T-helper 2 cell treated with Interferon-gamma antibody and Interleukin-4, amounts not matched to agents 5 μg/mL and 100 μg/mL, for 36 hours (primary cell): ENCODE measurements at places on chromosomes 11 and 22.

DNA sequence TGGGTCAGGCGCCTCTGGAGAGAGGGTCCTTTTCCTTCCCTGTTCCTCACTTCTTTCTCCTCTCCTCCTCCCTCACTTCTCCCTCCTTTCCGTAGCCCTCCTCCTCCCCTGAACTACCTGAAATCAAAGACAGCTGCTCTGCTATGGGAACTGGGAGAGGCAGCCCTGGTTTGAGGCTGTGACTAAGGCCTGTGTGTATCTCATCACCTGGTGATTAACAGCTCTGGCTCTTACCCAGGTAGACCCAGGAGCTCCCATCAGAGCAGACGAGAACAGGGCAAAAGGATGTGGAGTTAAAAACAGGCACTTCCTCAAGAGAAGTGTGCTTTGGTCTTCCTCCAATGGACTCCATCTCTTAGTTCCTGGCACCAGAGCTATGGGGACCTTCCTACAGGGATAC lies 5.8 kb downstream of the ISX start:
- no peaks in the 10 kb centered on the region for H3K36me3 ChIP-seq
- DNase-seq, result no peak
- no peaks in the 10 kb centered on the region for H3K27me3 ChIP-seq

- H3K27ac ChIP-seq, result no peak overlapping the region
- H3K27me3 ChIP-seq, result no peaks in the 10 kb centered on the region
- no peaks in the 10 kb centered on the region for H3K36me3 ChIP-seq
- DNase-seq, result no peak
- no peak overlapping the region for H3K4me3 ChIP-seq
Observed at GRCh38 chr11:122190768-122191167, 74.8 kb upstream of the BLID start.

GRCh38 chr22:35660291-35661127 lies 12.3 kb downstream of the APOL6 start:
- peak overlapping the region; percentile 64 for H3K4me3 ChIP-seq
- H3K4me1 ChIP-seq, result peaks cover 40% of the 10 kb centered on the region
- peak overlapping the region; percentile 91 for H3K27ac ChIP-seq
- DNase-seq, result peak; percentile 20
- no peaks in the 10 kb centered on the region for H3K27me3 ChIP-seq

DNA sequence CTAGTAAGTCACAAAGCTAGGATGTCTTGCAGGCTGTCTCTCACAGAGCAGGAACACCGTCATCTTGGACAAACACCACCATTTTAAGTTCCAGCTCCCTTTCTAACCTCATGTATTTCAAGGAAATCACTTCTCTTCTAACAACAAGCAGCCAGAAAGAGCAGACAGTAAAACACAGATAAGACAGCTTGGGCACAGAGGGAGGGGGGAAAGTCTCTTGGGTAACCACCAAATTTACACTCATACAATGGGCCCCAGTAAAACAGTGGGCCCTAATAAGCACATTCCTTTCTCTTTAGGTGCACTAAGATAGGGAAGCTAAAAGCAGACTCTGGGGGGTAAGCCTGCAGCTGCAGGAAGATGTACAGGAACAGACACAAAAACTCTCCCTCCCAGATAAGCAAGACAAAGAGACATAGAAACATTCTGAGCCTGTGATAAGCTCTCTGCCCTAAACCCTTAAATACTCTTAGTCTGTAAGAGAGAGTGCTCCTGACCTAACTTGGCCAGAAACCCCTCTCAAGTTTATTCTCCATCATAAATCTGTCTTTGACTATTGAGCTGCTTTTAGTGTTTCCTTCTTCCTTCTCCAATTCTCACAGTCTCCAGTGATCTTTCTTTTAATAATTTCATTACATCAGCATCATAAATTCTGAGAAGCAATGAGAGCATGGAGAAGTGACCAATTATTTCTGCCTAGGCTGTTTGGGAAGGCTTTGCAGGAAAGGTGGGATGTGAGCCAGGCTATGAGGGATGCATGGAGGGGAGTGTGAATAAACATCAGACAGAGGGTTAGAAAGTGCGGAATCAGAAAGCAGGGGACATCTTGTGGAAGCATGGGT lies 7.4 kb downstream of the OR10D3 start:
- DNase-seq, result no peak
- H3K36me3 ChIP-seq, result no peaks in the 10 kb centered on the region
- H3K4me1 ChIP-seq, result no peaks in the 10 kb centered on the region
- H3K27ac ChIP-seq, result no peak overlapping the region
- peaks cover 12% of the 10 kb centered on the region for H3K27me3 ChIP-seq

- no peak overlapping the region for H3K27ac ChIP-seq
- no peaks in the 10 kb centered on the region for H3K27me3 ChIP-seq
- peaks cover 29% of the 10 kb centered on the region for H3K36me3 ChIP-seq
- no peak for DNase-seq
Observed at GRCh38 chr11:76455331-76455730, 10.5 kb downstream of the EMSY start.

DNA sequence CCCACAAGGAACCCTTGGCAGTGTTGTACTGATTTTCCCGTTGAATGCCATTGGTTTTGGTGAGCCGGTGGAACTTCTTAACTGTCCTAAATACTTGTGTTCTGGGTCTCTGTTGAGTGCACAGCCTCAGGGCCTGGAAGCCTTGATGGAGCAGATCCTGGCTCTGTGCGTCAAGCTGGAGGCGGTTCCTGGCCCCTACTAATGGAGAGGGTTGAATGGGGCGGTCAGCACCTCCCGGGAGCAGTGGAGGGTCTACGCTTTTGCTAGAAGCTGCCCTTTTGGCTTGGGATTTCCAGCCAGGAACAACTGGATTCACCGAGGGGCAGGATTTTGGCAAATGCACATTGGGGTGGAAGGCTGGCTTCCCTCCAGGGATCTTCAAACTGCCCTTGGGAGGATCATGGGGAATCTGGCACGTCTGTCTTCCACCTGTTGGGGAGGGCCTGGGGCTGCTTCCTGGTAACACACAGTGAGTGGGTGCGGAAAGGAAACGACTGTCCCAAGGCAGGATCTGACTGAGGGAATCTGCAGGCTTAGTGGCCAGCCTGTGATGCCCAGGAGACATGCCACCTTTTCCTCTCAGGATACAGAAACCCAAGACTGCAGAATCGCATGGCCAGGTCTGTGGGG lies 6.9 kb upstream of the OSBPL5 start:
- peaks cover 3% of the 10 kb centered on the region for H3K4me1 ChIP-seq
- no peaks in the 10 kb centered on the region for H3K36me3 ChIP-seq
- H3K27ac ChIP-seq, result no peak overlapping the region
- peaks cover 9% of the 10 kb centered on the region for H3K27me3 ChIP-seq
- no peak overlapping the region for H3K4me3 ChIP-seq
- DNase-seq, result no peak

GRCh38 chr22:32329202-32329645 lies 28.4 kb upstream of the RFPL3 start:
- no peaks in the 10 kb centered on the region for H3K36me3 ChIP-seq
- H3K4me1 ChIP-seq, result no peaks in the 10 kb centered on the region
- no peak overlapping the region for H3K4me3 ChIP-seq
- no peak for DNase-seq
- H3K27ac ChIP-seq, result no peak overlapping the region
- H3K27me3 ChIP-seq, result no peaks in the 10 kb centered on the region

- peaks cover 5% of the 10 kb centered on the region for H3K4me1 ChIP-seq
- DNase-seq, result no peak
- no peak overlapping the region for H3K4me3 ChIP-seq
- H3K27ac ChIP-seq, result no peak overlapping the region
- H3K36me3 ChIP-seq, result peaks cover 60% of the 10 kb centered on the region
Observed at GRCh38 chr11:47278058-47278457, 8.1 kb downstream of the MADD start.

DNA sequence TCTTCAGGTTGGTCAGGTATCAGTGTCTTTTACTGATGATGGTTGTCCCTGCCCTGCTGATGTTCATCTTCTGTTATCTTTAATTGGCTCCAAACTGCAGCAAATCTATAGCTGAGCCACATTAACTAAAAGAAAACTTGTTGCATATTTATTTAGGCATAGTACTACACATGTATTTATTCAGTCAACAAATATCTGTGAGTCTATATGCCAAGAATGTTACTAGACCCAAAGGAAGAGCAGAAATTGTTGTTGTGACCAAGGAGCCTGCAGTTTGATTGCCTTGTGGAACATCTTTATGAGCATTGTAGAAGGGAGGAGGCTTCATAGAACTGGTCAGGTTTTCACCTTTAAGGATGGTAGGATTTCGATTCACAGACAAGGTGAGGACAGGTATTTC lies 10.1 kb downstream of the BMAL1 start:
- no peaks in the 10 kb centered on the region for H3K36me3 ChIP-seq
- H3K4me1 ChIP-seq, result peaks cover 26% of the 10 kb centered on the region
- no peak for DNase-seq
- H3K27me3 ChIP-seq, result no peaks in the 10 kb centered on the region
- H3K27ac ChIP-seq, result no peak overlapping the region

GRCh38 chr11:89321401-89321800 lies 143.7 kb downstream of the TYR start:
- no peaks in the 10 kb centered on the region for H3K36me3 ChIP-seq
- no peak overlapping the region for H3K27ac ChIP-seq
- DNase-seq, result no peak
- H3K4me3 ChIP-seq, result no peak overlapping the region

- H3K36me3 ChIP-seq, result no peaks in the 10 kb centered on the region
- peaks cover 51% of the 10 kb centered on the region for H3K27me3 ChIP-seq
- H3K4me1 ChIP-seq, result no peaks in the 10 kb centered on the region
- DNase-seq, result no peak
- H3K4me3 ChIP-seq, result no peak overlapping the region
- no peak overlapping the region for H3K27ac ChIP-seq
Observed at GRCh38 chr22:32040324-32040904, 2.6 kb upstream of the SLC5A1 start.

GRCh38 chr22:49788504-49788903 lies 39.2 kb downstream of the BRD1 start:
- H3K4me1 ChIP-seq, result peaks cover 39% of the 10 kb centered on the region
- no peak for DNase-seq
- H3K27ac ChIP-seq, result peak overlapping the region; percentile 79
- H3K27me3 ChIP-seq, result no peaks in the 10 kb centered on the region
- peak overlapping the region; percentile 68 for H3K4me3 ChIP-seq

- H3K36me3 ChIP-seq, result no peaks in the 10 kb centered on the region
- H3K27ac ChIP-seq, result no peak overlapping the region
Observed at GRCh38 chr11:29669310-29669709, 347.5 kb downstream of the KCNA4 start.

GRCh38 chr22:17853073-17853472 lies 78.8 kb upstream of the BID start:
- no peak for DNase-seq
- H3K27me3 ChIP-seq, result no peaks in the 10 kb centered on the region
- no peak overlapping the region for H3K4me3 ChIP-seq
- H3K27ac ChIP-seq, result no peak overlapping the region

GRCh38 chr22:41302021-41302767 lies 869 bp downstream of the ZC3H7B start:
- DNase-seq, result no peak
- peak overlapping the region; percentile 71 for H3K4me3 ChIP-seq
- peaks cover 3% of the 10 kb centered on the region for H3K36me3 ChIP-seq
- peak overlapping the region; percentile 74 for H3K27ac ChIP-seq
- H3K4me1 ChIP-seq, result peaks cover 26% of the 10 kb centered on the region

DNA sequence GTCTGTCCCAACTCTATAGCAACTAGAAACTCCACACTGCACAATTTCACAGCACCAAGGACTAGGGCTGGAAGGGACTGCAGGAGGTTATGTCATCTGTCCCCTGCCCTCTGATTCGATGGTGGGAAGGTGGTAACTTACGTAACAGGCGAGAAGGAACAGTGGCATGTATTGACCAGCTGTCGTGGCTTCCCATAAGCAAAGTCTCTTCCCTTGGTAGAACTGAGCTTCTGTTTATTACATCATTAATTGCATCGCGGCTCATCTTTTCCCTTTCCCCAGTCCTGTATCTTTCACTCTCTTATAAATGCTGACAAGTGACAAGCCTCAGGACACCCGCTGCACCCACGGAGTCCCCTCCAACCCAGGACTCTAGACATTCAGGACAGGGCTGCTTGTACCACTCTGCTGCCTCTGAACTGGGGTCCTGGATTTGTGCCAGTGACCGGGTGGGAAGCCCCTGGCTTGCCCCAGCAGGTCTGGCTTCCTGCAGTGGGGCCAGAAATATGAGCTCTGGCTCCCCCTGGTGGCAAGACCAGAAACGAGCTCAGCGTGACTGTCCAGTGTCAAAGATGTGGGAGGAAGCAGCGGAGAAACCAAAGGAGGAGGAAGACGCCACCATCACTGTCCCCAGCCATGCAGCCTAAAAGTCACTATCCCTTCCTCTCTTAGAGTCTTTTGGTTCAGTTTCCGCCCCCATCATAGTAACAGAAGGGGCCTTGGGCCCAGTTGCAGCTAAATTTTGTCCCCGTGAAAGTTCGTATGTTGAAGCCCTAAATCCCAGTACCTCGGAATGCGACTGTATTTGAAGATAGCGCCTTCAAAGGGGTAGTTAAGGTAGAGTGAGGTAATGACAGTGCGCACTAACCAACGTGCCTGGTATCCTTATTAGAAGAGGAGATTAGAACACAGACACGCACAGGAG lies 84.5 kb downstream of the ISX start:
- H3K27me3 ChIP-seq, result no peaks in the 10 kb centered on the region
- H3K4me3 ChIP-seq, result no peak overlapping the region
- H3K4me1 ChIP-seq, result no peaks in the 10 kb centered on the region
- peak; percentile 47 for DNase-seq
